ENCODE measurements at places on chromosomes 12 and 14.

- DNase-seq = peak; percentile 44
Observed at GRCh38 chr14:105476831-105477659, 2.4 kb downstream of the CRIP2 start.

DNA sequence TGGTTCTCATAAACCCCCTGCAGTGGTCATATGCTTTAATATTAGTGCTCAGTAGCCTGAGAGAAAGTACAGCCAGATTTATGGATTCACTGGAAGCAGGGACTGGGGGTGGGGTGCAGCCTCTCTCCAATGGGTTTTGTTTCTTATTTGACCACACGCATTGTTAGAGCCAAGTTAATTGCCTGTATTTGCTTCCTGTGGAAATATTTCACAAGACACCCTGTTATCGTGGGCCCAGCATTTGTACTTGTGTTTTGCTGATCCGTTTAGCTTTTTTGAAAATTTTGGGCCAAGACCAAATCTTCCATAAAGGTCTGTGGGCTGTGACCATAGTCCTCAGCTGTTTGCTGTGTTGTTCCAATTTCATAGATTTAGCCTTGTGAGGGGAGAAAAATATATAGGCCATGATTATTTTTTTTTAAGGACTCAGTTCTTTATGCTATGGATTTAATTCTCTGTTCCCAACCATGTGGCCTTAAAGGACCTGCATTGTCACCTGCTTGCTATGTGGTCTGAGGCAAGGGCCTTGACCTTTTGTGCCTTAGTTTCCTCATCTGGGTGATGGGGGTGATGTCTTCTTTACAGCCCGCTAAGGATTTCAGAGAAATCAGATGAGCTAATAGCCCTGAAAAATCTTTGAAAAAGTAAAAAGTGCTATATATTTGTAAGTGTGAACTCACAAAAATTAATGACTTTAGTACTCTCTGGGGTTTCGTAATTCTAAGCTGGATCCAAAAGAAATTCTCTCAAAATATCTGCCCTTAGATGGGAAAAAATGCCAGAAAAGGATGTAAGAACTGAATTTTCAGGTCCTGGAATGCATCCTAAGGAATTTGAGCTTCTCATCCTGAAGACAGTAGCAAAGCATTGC, 370.2 kb downstream of the DPF3 start:
- DNase-seq = no peak

DNA sequence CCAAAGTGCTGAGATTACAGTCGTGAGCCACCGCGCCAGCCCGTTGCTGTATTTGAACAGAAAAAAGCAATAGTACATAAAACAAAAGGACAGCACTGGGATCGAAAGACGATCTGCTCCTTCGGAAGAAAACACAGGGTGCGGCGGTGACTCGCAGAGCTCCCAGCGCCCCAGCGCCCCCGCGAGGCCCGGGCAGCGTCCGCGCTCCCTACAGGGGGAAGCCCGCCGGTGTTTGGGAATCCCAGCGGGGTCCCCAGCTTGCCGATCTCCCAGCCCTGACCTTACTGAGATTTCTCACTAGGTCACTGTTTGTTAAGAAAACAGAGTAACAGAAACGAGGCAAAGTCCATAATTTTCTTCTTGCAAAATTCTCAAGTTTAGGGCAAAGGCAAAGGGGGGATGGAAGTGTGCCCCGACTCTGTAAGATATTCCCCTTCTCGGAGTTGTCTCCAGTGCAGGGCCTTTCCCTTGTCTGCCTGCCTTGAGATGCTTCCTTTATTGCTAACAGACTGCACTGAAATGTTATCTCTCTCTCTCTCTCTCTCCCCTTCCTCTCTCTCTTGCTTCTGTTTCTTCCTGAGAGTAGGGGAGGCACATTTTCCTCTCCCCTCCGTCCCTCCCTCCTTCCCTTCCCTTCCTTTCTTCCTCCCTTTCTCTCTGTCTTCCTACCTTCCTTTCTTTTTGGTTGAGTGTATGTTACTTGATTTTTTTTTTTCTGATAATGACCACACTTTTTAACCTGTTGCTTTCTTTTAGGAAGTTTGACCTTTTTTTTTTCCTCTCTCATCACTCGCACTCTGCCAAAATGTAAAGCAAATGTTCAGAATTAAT, 91.9 kb downstream of the TMEM30B start:
- DNase-seq = peak; percentile 50

DNA sequence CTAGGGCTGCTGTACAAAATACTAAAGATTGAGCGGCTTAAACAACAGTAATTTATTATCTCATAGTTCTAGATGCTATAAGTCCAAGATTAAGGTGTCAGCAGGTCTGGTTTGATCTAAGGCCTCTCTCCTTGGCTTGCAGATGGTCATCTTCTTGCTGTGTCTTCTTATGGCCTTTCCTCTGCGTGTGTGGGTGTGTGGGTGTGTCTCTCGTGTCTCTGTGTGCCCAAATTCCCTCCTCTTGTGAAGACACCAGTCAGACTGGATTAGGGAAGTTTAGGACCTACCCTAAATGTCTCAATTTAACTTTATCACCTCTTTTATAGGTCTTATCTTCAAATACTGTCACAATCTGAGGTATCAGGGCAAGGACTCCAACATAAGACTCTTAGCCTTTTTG, 28.3 kb downstream of the DDHD1 start:
- DNase-seq = no peak

DNA sequence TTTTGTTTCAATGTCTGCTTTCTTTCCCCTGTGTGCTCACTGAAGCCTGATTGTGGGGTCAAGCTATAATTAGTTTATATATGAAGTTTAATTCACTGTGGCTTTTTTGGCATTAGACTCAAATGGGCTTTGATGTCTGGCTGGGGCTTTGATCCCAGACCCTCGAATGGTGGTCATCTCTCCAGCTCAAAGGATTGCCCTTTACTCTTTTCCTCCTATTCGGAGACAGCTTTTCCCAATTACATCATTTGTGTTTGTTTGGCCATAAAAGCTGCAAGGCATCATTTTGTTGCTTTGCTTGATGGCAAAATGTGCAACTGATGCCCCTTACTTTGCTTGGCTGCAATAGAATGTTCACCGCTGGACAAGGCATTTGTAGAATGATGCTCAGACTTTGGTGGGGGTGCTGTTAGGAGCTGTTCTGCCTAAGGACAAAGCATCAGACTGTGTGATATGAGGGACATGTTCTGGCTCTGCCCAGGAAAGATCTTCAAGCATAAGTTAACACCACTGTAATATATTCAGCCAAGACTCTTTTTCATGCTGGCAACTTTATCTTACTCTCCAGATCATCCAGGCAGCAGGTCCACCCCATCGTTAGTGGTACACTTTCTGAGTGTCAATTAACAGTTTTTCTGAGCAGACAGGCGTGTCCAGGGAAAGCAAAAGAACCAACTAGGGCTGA, 3.2 kb upstream of the DACT1 start:
- no peak for DNase-seq

GRCh38 chr12:117803001-117803400, 165.8 kb downstream of the KSR2 start:
- peak; percentile 52 for DNase-seq

GRCh38 chr14:20143911-20144310, 5.3 kb downstream of the OR4N5 start:
- DNase-seq = no peak

GRCh38 chr12:40117818-40118217, 11.9 kb upstream of the SLC2A13 start:
- no peak for DNase-seq

GRCh38 chr12:30795410-30796312, 40.9 kb upstream of the CAPRIN2 start:
- peak; percentile 64 for DNase-seq

DNA sequence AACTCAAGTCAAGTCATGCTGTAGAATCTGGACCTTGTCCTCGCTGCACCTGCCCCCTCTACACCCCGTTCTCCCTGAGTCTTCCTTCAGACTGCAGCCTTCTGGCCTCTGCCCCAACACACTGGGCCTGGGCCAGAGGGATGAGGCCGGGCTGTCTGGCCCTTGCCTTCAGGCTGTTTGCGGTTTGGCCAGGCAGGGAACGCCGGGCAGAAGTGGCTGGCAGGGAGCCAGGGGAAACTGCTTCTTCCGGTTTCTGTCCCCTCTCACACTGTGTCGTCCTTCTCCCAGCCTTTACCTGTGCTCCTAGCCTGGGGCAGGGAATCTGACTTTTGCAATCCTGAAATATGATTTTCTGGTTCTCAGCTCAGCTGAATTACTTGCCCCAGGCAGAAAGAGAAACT, 13.5 kb downstream of the DGLUCY start:
- DNase-seq = peak; percentile 86

- peak; percentile 79 for DNase-seq
Observed at GRCh38 chr12:106956048-106956578, 406 bp downstream of the TMEM263 start.

GRCh38 chr14:75090353-75090752, 20.9 kb downstream of the ZC2HC1C start:
- DNase-seq = no peak

DNA sequence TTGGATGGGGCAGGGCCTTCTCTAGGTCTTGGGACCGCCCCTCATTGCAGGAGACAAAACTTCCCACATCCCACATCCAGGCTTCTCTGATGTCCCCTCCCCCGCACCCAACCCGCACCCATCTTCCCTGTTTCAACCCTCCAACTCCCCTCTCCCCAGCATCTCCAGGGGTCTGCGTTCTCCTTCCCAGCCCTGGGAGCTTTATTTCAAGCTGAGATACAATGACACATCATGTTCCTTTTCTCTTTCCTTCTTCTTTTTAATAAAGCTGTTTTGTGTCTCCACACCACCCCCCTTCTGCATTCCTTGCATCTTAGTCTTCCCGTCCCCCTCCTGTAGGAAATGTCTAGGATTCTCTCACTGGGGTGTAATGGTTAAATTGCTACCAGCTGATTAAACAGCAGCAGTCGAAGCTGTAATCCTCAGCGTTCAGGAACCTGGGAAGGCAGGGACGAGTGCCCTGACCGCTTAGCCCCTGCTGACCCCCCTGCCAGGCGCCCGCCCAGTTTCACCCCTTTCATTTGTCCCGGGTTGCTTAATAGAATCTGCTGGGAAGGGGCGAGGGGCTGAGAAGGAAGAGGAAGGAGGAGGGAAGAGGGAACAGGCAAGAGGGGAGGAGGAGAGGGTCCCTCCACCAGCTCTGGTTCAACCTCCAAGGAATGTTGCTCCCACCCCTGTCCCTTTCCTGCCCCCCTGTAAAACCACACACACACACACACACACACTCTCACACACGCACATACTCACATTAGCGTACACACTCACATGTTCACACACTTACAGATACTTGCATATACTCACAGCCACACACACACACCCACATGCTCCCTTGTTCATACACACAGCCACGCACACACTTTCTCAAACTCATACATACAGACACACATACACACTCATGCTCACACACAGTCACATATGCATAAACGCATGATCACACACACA, 104.5 kb upstream of the MED13L start:
- no peak for DNase-seq

DNA sequence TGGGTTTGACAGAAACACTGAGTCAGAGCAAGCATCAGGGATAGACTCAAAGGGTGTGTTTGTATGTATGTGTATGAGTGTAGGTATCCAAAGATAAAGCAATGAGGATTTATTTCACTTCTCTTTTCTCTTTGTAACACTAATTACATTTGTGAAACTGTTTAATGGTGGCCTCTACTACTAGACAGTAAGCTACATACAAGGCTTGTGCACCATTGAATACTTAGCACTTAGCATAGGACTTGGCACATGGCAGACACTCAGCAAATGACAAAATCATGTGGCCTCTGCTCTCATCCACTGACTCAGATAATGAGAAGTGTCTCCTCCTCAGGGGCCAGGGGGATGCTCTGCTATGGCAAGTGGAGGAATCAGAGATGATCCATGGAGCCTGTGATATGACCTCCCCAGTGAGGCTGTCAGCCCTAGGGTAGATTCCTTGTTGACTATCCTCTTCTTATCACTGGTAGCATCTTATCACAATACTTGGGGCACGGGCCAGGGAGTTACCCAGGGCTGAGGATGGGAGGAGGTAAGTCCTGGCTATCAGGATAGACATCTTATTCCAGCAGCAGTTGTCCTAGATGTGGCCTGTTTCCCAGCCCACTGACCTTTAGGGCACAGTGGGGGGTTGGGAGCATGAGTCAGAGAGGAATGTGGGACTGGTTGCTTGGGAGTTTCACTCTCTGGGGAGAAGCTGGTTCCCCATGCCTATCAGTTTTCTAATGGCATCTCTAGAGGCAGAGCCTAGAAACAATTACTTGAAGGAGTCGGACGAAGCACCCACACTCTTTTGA, 71.2 kb upstream of the HOXC13 start:
- no peak for DNase-seq

DNA sequence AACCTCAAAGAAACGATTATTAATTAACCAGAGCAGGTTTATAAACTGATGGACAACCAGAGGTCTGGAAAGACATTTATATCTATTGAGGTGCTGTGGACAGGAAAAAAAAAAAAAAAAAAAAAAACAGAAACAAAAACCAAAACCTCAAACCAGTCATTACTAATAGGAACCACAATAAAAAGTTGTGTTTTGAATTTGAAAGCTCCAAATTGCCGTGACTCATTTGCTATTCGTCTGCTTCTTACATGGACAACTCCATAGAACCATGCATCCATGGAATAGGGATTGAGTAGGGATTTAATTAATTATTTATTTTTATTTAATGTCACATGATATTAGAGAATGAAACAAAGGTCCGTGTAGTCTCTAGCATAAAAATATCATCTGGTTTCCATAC, 134.1 kb upstream of the SSTR1 start:
- DNase-seq = no peak

GRCh38 chr12:82474181-82474797, 116.0 kb downstream of the METTL25 start:
- no peak for DNase-seq

GRCh38 chr12:120760349-120761254, 35.0 kb downstream of the ACADS start:
- no peak for DNase-seq

DNA sequence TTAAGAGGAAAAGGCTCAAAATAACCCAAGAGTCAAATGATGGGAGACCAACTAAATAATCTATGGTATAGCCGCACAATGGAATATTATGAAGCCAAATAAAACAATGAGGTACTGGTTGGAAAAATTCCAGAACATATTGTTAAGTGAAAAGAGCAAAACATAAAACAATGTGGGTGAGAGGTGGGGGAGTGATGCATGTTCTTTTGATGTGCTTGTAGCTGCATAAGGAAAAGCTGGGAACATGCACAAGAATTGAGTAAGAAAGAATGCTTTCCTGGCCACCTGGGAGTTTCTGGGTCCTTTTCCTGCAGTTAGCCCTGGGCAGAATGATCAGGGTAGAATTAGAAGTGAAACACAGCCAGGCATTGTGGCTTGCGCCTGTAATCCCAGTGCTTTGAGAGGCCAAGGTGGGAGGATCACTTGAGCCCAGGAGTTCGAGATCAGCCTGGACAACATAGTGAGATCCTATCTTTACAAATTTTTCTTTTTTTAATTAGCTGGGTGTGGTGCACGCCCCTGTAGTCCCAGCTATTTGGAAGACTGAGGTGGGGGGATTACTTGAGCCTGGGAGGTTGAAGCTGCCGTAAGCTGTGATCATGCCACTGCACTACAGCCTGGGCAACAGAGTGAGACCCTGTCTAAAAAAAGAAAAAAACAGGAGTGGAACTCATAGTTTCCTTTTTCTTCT, 7.9 kb downstream of the ABCB9 start:
- DNase-seq = no peak

GRCh38 chr14:46054526-46054925, 597.1 kb downstream of the RPL10L start:
- no peak for DNase-seq

Data from right lobe of liver (tissue), 6 donors.